ENCODE measurements at places on chromosomes 11 and 22. TPM values are rescaled to one million over a fixed set of nuclear protein-coding genes. Genes with fewer than 3 reads are reported as not detected.

The GPR83 gene
- total RNA-seq, result not detected

DNA sequence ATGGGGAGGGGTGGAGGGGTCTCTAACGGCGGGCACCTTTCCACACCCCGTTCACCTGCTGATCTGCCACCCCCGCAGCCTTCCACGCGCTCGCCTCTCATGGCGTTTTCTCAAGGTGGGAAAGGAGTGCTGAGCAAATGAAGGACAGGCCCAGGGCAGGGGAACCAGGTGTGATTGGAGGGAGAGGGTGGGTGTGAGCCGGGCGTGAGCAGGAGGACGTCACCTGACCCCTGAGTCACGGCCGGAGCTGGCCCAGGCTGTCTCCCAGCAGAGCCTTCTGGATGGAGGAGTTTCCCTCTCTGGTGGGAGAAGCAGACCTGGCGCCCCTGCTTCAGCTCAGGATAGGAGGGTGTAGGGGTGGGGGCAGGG is 14.0 kb upstream of the ARHGAP8 start:
- no peak for DNase-seq

The BAIAP2L2 gene
- total RNA-seq, result 0.24 TPM

DNA sequence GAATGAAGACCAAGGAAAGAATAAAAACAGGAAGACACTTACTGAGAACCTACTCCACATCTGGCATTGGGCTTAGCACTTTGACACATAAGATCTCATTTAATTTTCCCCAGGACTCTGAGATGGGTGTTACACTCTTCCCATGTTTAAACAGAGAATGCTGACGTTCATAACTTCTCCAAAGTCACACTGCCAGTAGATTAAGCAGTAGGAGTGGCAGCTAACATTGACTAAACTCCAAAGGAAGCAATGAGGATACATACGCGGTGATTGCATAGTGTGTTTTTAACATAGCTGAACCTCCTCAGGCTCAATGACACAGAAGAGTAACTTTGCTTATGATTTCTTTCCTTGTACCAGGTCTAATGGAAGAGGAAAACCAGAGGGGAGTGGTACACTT is 14.5 kb upstream of the OR10V1 start:
- no peak for DNase-seq

The NXPE4 gene
- total RNA-seq, result not detected

The OVCH2 gene
- total RNA-seq, result not detected
